SIG-M5 (cell line): ENCODE measurements at places on chromosomes 4 and X.

DNA sequence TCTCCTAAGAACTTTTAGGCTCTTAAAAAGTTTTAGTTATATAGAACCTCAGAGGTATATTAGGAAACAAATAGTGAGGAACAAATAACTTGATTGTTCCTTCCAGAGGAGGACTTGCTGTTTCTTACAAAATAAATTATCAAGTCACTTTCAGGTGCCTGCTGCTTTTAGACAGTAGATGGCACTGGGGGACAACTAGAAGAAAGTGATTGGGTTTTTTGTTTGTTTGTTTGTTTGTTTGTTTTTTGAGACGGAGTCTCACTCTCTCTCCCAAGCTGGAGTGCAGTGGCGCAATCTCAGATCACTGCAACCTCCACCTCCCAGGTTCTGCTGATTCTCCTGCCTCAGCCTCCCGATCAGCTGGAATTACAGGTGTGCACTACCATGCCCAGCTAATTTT lies 35.4 kb upstream of the CDKL5 start:
- no peak for DNase-seq

GRCh38 chr4:22454955-22455354 lies 60.9 kb downstream of the ADGRA3 start:
- no peak for DNase-seq

DNA sequence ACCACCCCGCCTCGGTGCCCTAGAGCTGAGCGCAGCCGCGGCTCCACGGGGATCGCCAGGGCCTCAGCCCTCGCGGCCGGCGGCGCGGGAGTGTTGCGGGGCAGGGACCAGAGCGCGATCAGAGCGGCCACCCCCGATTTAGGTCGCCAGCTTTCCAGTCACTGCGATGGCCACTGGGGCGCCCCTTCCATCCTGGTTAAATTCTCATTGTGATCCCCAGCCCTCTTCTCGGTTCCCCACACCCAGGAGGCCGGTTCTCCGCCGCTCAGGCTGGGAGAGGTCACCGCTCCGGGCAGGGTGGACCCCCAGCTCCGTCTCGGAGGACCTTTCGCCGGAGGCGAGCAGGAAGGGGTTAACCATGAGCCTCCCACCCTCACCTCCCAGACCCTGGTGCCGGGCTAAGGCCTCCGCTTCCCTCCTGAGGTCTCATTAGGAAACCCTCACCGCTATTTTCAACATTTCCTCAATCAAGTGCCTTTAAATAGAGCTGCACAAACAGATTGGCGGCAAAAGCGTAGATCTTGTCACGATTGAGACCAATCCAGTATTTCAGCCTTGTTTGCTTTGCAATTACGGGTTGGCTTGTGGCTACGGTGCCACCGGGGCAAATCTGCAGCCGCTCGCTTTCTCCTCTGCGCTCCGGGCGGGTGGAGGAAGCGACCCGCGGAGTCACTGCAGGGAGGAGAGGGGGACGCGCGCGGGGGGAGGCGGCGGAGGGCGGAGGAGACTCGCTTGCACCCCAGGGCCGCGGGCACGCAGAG lies 8.3 kb upstream of the HAND2 start:
- peak; percentile 46 for DNase-seq

DNA sequence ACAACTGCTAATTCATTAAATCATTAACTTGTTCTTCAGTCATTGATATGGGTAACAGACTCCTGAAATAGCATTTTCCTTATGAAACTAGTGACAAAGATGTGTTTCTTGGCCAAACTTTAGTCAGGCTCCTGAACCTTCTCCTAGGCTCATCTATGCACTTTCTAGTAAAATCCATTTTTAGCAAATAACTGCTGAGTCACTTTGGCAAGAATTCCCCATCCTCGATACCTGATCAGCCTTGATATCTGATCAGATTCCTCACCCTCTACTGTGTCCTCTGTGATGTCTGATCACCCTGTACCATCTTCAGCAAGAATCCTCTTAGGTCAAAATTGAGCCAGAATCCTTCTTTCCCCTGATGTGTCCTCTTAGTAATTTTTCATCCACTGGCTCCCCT lies 161.2 kb upstream of the TAPT1 start:
- DNase-seq: no peak

DNA sequence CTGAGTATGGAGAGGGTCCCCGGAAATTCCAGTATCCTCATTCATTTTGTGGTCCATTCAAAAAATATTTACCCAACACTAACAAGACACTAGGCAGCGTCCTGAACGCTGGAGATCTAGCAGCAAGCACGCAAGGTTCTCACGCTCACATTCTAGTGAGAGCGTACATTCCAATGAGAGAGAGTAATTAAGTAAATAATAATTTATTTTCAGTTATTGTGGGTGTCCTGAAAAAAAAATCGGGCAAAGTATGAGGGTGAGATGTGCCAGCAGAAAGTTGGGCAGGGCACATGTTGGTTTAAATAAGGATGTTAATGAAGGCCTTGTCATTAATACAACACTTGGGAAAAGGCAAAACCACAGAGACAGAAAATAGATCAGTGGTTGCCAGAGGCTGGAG lies 4.0 kb upstream of the TMEM156 start:
- DNase-seq: no peak

DNA sequence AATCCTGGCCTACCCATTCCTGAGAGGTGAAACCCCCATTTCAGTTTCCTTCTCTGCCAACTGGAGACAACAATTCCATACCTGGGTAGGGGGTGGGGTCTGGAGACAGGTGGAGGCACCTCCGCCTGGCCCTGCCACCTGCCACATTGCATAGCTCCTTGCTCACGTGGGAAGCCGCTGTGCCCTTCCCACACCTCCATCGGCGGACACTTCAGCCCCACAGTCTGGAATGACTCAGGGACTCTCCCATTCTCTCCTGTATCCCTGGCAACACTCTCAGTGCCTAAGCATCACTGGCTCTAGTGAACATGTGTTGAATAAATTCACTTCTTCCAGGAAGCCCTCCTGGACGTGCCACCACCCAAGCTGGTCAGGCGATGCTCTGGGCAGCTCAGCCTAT lies 21.7 kb downstream of the PPP2R2C start:
- DNase-seq: no peak

- no peak for DNase-seq
Measured at GRCh38 chr4:160286051-160286450, 1183.2 kb downstream of the RAPGEF2 start.

DNA sequence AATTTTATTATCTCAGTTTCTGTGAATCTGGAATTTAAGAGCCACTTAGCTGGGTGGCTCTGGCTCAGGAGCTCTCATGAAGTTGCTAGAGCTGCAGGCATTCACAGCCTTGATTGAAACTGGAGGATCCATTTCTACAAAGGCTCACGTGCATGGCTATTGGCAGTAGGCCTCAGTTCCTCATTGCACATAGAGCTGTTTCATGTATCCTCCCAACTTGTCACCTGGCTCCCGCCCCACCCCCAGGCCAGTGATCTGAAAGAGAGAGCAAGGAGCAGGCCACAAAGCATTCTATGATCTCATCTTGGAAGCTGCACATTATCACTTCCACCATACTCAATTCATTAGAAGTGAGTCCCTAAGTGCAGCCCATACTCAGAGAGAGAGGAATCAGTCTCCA lies 18.5 kb upstream of the AP1AR start:
- DNase-seq: no peak
